EH (cell line): ENCODE measurements at places on chromosomes 2 and 18.

DNA sequence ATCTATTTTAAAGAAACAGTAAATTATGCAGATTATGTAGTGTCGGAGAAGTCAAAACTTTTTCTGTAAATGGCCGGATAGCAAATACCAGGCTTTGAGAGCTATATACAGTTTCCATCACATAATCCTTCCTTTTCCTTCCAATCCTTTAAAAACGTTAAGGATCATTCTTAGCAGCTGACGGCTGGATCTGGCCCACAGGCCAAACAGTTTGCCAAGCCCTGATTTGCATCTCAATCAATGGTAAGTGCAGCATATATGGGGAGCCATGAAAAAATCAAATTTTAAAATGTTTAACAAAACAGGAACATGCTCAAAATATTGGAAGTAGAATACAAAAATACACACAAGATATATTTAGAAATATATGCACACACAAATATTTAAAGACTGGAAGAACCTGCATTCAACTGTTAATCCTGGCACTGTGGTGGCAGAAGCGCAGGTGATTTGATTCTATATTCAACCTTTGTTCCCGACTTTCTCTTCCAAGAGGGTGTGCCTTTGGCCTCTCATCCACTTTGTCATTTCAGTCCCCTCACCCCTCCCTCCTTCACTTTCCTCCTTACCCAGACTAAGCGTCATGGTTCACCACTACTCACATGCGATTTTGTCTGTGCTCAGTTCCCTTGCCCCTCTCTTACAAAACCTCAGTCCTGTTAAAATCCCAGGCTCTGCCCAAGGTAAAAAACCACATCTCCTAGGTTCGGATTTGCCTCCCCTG lies 27.3 kb downstream of the NDUFA10 start:
- no peak for DNase-seq

DNA sequence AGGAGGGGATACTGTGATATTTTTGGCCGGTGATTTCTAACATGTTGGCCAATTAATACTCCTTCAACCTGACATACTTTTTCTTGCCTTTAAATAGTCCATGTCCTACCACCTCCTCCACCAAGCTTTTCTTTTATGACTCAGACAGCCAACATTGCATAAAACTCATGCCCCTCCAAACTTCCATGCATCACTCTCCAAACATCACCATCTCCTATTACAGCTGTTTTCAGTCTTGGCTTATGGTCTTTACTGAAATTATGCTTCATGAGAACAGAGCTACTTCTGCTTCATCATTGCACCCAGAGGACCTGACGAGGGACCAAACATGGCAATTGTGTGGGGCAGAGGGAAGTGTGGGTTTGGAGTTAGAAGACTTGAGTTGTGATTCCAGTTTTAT lies 305.4 kb downstream of the LPIN1 start:
- DNase-seq = peak; percentile 65

- DNase-seq = no peak
These were observed 211.5 kb downstream of the SUCLG1 start for GRCh38 chr2:84247532-84247931.

- no peak for DNase-seq
These were observed 183.4 kb downstream of the GALR1 start for GRCh38 chr18:77433076-77433475.

DNA sequence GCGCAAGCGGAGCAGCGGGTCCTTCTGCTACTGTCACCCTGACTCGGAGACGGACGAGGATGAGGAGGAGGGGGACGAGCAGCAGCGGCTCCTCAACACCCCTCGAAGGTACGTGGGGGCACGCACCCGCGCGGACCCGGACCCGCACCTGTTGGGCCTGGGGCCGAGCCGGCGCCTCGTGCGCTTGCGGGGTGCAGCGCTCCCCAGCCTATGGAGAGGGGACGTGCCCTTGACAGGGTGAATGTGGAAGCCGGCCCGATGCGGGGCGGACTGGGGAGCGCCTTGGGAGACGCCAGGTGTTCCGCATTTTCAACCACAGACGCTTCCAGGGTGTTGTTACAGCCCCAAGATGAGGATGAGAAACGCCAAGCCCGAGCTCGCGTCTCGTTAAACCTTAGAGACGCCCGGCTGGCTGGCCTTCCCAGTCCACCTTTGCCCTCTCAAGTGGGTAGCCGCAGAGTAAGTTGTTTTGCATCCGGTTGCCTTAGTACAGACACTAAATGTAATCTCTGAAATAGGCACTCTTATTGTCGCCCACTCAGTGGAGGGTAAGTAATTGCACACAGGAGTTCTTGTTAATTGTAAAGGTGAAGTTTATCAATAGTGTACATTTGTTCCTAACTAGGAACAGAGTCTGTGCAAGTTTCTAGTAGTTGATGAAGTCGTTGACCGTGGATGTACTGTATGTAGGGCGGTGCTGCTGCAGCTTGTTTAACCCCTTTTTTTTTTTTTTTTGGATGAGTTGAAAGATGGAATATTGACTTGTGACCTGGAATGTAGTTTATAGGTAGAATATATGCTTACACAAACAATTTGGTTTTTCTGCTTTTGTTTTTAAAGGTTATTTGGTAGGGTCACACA lies 815 bp downstream of the GMCL1 start:
- DNase-seq = peak; percentile 44

- peak; percentile 65 for DNase-seq
These were observed 18.8 kb downstream of the KLHL41 start for GRCh38 chr2:169528271-169528701.

GRCh38 chr2:53636596-53636995 lies 131.0 kb upstream of the CHAC2 start:
- DNase-seq = peak; percentile 72

- DNase-seq = peak; percentile 99
These were observed 32.3 kb downstream of the STEAP3 start for GRCh38 chr2:119255760-119256581.

DNA sequence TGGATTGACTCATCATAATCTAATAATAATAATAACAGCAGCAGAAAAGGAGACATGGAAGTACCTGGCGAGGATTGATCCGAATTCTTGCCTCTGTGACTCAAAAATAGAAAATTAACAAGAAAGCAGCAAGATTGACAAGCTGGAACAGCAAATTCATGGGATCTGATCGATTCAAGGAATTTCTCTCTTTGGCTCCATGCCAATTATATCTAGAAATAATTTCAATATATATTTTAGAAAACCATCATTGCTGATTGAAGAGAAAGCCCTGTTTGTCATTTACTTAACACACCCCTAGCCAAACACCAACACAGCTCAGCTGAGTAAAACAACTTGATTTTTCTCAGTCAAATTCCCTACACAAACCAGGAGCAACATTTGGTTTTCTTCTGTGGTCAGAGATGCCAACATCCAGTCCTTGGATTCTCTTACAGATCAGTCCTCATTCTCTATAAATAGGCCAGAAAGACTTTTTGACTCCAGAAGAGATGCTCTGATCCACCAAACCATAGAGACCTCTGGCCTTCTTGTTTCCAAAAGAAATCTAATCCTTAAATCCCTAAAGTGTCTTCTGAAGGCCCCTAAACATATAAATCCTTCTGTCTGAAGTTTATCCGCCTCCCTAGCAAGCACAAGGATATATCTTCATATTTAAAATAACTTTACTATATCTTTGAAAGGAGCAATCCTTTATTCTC lies 129.9 kb downstream of the CACNB4 start:
- DNase-seq = no peak

DNA sequence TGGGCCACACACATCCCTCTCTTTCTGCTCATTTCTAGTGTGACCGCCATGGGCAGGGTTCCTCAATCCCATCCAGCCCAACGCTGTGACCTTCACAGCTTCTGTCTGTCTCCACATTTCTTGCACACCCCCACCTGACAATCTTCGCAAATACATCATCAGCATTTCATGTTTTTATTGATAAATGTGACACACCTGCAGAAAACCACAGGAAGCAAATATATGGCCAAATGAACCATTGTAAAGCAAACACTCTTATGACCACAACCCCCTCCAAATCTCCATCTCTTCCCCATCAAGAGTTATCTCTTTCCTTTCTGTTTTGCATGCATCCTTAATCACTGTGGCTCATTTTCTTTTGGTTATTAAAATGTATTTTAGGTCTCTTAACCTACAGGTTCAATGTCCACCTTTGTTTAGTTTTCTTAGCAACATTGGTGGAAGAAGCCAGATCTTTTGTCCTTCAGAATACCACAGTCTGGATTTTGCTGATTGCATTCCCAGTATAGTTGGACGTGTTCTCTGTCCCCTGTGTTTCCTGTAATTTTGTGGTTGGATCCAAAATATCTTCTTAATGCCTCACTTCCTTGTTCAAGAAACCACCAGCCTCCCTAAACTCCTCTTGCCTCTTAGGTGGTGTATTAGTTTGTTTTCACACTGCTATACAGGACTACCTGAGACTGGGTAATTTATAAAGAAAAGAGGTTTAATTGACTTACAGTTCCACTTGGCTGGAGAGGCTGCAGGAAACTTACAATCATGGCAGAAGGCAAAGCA lies 9.8 kb upstream of the NCK2 start:
- DNase-seq = peak; percentile 84

DNA sequence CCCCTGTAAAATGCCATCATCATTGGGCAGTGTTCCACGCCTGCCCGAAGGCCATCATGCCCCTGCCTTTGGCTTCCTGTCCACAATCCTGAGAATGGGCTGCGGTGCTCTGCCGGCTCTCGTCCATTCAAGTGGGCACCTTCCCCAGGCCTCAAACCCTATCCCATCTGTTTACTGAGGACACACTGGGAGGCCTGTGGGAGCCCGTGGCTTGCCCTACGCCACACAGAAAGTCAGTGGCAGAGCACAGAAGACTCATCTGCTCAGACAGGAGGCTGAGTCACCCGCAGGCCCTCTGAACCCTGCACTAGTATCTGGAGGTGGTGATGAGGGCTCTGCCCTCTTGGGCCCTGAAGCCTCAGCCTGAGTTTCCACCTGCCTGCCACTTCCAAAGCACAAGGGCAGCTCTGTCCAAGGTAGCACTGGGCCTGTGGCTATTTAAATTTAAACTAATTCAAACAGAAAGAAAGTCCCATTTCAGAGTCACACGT lies 19.1 kb upstream of the ANKRD53 start:
- DNase-seq = no peak

- DNase-seq = no peak
These were observed 3.6 kb upstream of the BOD1L2 start for GRCh38 chr18:57143265-57143664.

DNA sequence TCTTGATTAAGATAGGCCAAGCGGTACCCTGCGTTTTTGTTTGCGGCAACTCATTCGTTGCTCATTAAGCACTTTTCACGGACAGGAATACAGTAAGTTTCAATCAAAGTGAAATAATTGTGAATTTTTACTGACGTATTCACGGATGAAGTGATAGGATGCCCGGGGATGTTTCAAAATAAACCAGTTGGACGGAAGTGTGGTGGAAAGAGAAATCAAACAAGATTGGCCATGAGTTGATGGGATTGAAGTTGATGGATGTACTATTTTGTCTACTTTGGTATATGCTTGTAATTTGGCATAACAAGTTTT lies 481 bp downstream of the TMEM177 start:
- peak; percentile 17 for DNase-seq

- DNase-seq = no peak
These were observed 47.6 kb downstream of the ACTR3 start for GRCh38 chr2:113937501-113937900.

GRCh38 chr18:60570172-60570571 lies 197.6 kb upstream of the MC4R start:
- DNase-seq = no peak

GRCh38 chr2:237125967-237126366 lies 40.3 kb downstream of the COPS8 start:
- DNase-seq = no peak

- no peak for DNase-seq
These were observed 459.3 kb downstream of the GALR1 start for GRCh38 chr18:77708826-77709506.

DNA sequence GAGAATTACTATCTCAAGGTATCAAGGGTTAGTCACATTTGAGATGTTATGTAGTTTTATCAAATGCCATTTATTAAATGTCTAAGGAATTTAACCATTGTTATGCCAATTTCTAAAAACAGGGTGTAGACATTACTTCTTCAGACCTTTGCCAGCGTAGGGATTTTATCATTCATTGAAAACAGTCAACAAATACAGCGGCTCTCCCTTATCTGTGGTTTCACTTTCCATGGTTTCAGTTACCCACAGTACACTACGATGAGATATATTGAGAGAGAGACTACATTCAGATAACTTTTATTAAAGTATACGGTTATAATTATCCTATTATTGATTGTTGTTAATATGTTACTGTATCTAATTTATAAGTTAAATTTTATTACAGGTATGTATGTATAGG lies 234.7 kb downstream of the TMX3 start:
- no peak for DNase-seq

DNA sequence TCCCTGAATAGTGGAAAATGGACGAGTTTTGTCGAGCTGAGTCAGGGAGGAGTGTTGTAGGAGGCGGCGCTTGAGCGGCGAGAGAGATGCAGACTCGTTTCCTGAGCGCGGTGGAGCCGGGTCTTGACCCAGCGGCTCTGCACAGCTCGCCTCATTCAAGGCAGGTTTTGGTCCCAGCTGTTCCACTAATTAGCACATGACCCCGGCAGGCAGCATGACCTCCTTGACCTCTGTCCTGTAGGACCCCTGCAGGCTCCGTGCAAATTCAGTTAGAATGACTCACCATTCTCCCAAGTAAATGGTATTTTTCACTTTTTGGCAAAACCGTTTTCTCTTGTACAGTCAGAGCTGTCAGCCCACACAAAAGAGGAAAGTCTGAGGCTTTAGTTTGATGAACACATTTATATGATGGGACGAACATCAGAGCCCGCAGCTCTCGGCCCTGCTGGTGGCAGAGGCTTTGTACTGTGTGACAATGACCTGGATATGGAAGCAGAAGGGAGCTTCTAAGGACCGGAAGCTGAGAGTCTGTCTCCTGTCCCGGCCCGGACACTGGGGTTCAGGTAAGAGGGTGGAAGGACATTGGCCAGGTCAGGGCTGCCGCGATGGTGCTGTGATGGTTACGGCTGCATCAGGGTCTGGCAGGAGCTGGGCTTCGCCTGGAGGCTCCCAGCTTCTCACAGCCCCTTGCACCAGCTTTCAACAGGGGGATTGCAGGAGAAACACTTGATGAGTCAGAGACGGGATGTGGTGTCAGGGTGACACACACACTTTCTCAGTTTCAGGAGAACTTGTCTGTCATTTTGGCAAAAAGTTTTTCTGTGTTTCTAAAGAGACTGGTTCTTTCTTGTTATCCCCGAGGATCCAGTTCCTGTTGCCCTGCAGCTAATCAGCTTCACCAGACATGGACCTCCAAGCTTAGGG lies 29.9 kb upstream of the ALKAL2 start:
- DNase-seq = peak; percentile 5

- no peak for DNase-seq
These were observed 21.1 kb downstream of the ABCB11 start for GRCh38 chr2:169009865-169010579.

GRCh38 chr2:222364285-222364895 lies 60.0 kb upstream of the SGPP2 start:
- DNase-seq = peak; percentile 23

- peak; percentile 13 for DNase-seq
These were observed 300.1 kb downstream of the TDRD15 start for GRCh38 chr2:21423854-21424253.

- DNase-seq = no peak
These were observed 62.0 kb upstream of the ATL2 start for GRCh38 chr2:38438883-38439612.

- no peak for DNase-seq
These were observed 94.1 kb upstream of the LDLRAD4 start for GRCh38 chr18:13124411-13124810.

- DNase-seq = peak; percentile 52
These were observed 302 bp downstream of the TXNL4A start for GRCh38 chr18:79988071-79988450.
